ENCODE measurements at places on chromosomes 4 and X.
A peak's percentile ranks its signal among the peaks of the same experiment; 100 is the strongest.

- DNase-seq, result no peak
Observed at GRCh38 chr4:111268769-111269414, 646.0 kb upstream of the PITX2 start.

GRCh38 chr4:139146926-139147629 is 29.9 kb downstream of the ELF2 start:
- no peak for DNase-seq

DNA sequence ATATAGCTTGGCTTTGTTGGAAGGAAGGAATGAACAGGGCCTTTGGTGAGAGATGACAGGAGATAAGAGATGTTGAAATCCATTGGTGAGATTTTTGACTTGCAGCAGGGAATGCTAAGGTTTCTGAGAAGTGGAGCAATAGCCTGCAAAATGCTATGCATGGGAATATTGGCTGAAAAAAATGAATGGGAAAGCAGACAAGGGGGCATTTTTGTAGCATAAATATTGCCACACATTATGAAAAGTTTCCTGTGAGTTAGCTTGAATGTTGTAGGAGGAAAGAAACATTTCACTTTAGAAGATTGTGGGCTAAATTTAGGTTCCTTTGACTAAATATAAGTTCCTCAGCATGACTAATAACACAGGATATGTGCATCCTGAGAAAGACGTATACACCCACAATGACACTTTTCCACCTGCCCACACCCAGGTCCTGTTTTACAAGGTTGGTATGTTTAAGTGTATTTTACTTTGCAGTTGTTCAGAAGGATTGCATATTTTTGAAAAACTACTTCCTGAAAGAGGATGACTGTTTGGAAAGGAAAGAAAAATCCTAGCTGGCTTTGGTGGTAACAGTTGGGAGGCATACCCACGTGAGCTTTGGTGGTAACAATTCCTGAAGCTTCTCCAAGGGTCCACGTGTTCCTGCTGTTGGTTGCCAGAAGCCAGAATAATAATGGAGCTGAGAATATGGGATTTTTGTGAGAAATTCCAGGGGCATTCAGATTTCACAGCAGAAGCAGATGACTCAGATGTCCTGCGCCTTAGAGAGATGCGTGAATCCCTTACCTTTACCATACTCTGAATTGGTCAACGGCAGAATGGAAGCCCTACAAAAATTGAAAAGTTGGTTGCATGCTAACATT is 28.5 kb downstream of the PHEX start:
- no peak for DNase-seq

- DNase-seq, result no peak
Observed at GRCh38 chrX:53256446-53257041, 24.8 kb downstream of the IQSEC2 start.

- DNase-seq, result no peak
Observed at GRCh38 chr4:77187322-77187721, 30.3 kb downstream of the CCNG2 start.

GRCh38 chr4:7515390-7515902 is 80.7 kb upstream of the PSAPL1 start:
- DNase-seq, result no peak

GRCh38 chr4:26397086-26397485 is 76.3 kb downstream of the RBPJ start:
- DNase-seq, result no peak

DNA sequence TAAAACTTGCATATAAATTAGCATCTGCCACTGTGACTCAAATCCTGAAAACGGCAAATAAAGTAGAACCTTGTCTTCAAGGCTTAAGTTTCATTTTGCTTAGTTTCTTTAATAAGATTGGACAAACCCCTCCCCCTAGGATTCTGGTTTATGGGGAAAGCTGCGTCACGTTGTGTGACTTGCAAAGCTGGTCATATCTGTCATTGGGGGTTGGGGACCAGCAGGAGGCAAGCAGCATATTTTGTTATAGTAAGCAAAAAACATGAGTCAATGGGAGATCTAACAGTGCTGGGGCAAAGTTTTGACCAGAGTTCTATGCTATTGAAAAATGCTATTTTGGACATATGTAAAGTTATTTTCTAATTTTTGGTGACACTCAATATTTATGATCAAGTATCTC is 407.3 kb downstream of the PCDH18 start:
- DNase-seq, result no peak

DNA sequence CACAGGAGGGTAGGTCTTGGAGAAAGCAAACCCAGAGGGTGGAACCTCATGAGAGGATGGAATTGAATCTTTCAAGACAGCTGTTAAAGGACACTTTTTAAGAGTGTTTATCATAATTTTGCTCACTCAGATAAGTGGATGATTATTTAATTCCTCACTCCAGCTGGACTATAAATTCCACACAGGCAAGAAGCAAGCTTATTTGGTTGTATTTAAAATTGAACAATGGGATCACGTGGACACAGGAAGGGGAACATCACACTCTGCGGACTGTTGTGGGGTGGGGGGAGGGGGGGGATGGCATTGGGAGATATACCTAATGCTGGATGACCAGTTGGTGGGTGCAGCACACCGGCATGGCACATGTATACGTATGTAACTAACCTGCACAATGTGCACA is 116.3 kb downstream of the DHRSX start:
- DNase-seq, result no peak

- DNase-seq, result peak; percentile 72
Observed at GRCh38 chrX:37846934-37847732, at the start of gene DYNLT3. TSS of gene DYNLT3 (minus strand) at chrX:37847571. CDS start at chrX:37847510, 61 bp downstream.

- DNase-seq, result no peak
Observed at GRCh38 chr4:105352826-105353225, 121.0 kb downstream of the PPA2 start.

- no peak for DNase-seq
Observed at GRCh38 chr4:17335371-17335770, 176.5 kb downstream of the QDPR start.

DNA sequence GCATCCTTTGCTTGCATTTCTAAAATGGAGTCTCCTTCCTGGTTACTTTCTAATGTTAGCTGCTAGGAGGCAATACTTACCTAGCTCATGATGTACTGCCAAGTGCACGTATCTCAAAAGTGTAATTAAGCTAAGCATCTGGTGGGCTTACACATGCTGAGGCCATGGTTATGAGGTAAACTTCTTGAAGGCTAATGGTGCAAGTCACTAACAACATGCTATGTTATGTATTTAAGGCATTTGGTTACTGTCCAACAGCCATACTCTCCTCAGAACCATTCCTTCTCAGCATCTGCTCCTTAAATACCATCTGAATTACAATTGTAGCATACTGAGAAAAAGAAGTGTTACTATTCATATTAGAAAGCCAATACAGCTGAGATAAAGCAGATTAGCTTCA is 318.6 kb upstream of the BMP3 start:
- no peak for DNase-seq

GRCh38 chrX:145524931-145525330 is 277.6 kb downstream of the SPANXN1 start:
- DNase-seq, result no peak

GRCh38 chr4:122431351-122431750 is 25.2 kb downstream of the IL2 start:
- no peak for DNase-seq

GRCh38 chrX:132860200-132860599 is 98.2 kb downstream of the HS6ST2 start:
- DNase-seq, result no peak

DNA sequence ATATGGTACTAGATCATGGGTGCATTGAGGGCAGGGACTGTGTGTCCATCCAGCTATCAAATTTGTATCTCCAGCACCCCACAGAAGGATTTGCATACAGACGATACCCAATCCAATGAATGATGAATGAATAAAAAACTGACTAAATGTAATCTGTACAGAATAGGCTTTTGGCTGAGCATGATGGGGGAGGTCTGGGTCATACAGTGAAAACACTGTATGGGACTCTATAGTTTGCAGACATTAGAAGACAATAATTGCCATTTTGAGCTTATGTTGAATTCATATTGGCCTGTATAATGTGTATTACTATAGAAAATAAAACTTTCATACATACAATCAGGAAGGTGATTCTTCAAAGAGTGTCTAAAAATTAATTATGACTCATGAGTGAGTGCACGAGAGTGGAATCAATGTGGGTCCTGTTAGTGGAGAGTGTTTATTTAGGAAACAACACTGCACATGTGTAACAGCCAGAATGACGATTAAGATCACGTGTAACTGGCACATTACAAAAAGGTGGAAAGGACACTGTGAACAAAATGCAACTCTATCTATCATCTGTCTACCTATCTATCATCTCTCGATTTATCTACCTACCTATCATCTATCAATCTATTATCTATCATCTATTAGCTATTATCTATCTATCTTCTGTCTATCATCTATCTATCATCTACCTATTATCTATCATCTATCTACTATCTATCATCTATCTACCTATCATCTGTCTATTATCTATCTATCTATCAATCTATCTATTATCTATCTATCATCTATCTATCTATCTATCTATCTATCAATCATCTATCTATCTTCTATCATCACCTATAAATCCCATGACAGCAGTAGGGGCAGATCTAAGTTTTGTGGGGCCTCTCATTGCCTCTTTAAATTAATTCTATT is 201.3 kb downstream of the PTTG2 start:
- no peak for DNase-seq

DNA sequence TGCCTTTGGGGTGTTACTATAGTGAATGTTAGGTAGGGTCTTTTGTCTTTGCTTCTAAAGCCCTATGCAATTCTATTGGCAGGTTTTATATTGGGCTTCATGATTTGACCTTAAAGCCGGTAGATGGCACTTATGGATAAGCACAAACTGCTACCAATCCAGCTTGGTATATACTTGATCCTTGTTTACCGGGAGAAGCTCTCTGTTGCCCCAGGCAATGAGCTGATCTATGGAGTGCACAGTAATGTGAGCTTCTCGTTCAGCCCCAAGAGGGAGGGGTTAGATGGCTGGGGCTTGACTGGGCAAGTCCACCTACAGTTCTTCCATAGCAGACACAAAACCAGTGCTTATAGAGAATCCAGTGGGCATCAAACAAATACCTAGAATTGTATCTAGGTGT is 287.2 kb upstream of the CT83 start:
- no peak for DNase-seq

- DNase-seq, result no peak
Observed at GRCh38 chr4:92163348-92163747, 140.4 kb upstream of the GRID2 start.

GRCh38 chrX:63657821-63658220 is 127.2 kb downstream of the ARHGEF9 start:
- DNase-seq, result no peak

DNA sequence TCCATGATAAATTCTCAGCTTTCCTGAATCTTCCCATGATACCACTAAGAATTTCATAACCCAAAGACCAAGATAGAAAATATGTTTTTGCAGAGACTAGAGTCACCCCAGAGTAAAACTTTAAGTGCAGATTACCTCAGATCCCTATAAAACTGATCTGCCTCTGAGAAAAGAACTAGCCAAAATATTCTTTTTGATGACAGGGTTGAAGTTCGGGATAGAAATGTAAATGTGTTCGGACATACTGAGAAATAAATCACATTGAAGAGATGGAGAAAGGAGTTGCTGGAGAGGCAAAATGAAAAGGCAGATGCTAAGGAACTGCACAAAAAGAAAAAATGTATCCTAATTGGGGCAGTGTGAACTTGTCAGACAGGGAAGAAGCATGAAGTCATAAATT is 501.8 kb downstream of the ANKRD50 start:
- DNase-seq, result no peak

- DNase-seq, result peak; percentile 60
Observed at GRCh38 chr4:95165926-95166524, 382.7 kb downstream of the UNC5C start.
